Colonic mucosa (tissue), 4 donors: ENCODE measurements at places on chromosomes 12 and 14. TPM values are rescaled to one million over a fixed set of nuclear protein-coding genes. Genes with fewer than 3 reads are reported as not detected.

DNA sequence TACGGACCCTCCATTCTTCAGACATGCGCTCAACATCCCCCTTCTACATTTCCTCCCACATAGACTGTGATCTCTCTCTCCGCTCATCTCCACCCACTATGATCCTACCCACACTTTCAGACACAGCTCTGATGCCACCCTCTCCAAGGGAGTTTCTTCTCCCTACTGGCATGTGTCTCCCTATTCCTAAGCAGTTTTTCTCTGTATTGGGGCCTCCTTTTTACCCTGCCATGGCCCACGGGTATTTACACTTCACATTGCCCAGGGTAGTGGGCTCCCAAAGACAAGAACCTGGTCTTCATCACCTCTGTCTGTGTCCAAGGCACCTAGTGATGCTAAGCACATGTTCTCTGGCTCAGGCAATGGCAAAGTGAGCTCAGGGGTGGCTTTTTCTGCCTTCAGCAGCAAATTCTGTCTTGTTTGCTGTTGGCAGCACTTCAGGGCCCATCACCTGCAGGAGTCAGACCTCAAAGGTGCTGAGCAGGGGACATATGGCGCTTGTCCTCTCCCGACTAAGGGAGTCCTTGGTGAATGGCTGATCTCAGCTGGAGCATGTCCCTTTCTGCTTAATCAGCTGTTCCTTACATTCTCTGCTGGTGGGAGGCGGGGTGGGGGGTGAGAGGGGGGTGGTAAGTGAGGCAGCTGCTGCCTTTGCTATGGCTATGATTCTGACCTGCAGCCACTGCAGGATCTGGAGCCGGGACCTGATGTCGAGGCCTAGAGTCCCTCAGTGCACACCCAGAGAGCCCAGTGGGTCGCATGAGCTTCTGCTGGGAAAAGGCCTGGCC lies 256.8 kb downstream of the PCNX1 start:
- DNase-seq = no peak

LRRIQ1 gene
- total RNA-seq = 0.05 TPM

GRCh38 chr12:15707516-15708199 lies 81.5 kb downstream of the EPS8 start:
- no peak for DNase-seq

DNA sequence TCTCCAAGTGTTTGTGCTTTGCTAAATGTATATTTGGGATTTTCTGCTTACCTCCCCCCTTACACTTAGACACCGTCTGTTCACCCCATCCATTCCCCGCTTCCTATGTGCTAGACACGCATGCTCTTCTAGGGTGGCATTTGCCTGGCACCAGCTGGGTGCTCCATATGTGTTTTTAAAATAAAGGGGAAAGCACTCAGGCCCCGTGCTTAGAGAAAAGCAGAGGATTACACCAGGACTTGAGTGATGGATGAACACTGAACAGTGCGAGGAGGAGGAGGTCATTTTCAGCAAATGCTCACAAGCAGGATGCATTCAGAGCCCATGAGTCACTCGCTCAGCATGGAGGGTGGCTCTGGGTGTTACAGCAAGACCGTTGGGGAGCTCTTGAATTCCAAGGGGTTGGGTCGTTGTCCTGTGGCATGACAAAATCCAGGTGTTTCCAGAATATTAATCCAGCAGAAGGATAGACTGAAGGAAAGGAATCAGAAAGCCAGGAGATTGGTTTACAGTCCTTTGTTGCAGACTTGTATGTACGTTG lies 2.9 kb upstream of the BDKRB1 start:
- no peak for DNase-seq

DNA sequence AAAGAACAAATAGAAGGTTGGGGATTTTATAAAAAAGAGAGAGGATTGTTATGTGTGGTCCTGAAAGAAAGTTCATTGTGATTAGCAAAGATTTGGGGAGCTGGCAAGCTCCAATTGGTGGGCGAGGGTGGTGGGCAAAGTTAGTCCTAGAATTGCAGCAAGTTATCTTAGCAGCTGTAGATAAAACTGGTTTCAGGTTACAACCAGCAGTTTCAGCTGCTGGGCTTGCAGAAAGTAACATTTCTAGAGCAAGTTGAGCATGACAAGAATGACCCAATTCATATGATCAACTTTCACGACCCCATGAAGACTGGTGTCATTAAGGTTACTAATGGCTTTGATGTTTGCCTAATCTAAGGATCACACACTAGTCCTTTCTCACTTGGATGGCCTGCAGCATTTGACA lies 177.9 kb upstream of the NUDT4 start:
- DNase-seq = no peak
